ENCODE measurements at places on chromosomes 13 and 19. TPM values are rescaled to one million over a fixed set of nuclear protein-coding genes. Genes with fewer than 3 reads are reported as not detected.

DNA sequence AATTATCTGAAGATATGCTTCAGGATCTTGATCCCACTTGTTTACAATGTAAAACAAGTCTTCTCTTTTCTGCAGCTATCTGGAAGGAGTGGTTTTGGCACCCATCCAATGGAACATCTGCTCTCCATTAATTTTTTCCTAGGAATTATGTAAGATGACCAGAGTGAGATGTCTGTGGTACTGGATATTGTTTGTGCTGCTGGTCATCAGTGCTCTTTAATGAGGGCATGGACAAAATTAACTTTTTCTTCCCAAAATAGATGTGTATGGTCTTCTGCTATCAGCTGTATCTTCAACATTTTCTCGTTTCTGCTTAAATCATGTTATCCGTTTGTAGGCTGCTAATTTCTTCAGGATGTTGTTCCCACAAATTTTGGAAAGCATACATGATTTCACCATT, 415.4 kb upstream of the KLHL1 start:
- no peak for DNase-seq

DNA sequence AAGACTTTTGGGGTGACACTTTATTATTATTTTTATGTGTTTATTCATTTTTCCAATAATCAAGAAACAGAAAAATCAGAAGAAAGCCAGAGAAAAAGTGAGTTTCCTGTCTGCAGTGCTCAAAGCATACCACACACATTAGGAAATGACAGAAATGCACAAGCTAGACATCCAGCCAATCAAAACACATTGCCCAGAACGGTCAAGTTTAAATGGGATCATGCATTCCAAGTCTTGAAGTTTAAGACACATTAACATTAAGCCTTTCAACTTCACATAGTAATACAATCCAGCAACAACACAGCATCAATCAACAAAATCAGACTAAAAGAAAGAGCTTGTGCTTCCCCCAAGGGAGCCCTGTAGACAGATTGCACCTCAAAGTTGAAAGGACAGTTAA, 28.7 kb upstream of the MEDAG start:
- DNase-seq, result no peak

Gene ALKBH7
- 47.4 TPM for total RNA-seq

Gene ZNF737
- total RNA-seq, result 4.9 TPM

GRCh38 chr13:98103531-98103930, 39.4 kb upstream of the FARP1 start:
- no peak for DNase-seq

Gene FAM216B
- 1.0 TPM for total RNA-seq

Gene NMRK2
- not detected for total RNA-seq

DNA sequence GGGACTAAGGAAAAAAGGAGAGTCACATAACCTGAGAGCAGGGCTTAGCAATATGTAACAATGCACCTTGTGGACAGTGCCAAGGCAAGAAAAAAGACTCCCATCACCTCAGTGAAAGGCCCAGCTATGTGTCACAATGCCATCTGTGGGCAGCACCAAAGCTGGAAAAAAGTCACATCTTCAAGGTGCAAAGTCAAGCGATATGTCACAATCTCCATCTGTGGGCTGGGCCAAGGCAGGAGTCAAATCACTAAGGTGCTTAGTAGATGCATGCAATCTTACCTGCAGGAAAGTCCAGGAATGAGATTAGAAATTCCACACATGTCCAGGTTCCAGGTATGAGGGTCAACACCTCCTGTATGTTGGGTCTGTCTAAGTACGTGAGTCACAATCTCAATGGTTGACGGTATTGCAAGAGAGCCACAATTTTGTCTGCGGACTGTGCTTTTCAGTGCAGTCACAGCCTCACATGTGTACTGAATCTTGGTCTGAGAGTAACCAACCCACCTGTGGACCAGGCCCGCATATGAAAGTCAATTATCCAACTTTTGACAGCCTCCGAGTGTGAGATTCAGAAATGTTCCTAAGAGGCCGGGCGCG, 14.8 kb upstream of the ZNF43 start:
- no peak for DNase-seq

Gene CEACAM3
- 20.3 TPM for total RNA-seq

Gene IL17D
- 3.5 TPM for total RNA-seq

Gene GYS1
- total RNA-seq, result 37.7 TPM

Gene CYP4F2
- total RNA-seq, result not detected

DNA sequence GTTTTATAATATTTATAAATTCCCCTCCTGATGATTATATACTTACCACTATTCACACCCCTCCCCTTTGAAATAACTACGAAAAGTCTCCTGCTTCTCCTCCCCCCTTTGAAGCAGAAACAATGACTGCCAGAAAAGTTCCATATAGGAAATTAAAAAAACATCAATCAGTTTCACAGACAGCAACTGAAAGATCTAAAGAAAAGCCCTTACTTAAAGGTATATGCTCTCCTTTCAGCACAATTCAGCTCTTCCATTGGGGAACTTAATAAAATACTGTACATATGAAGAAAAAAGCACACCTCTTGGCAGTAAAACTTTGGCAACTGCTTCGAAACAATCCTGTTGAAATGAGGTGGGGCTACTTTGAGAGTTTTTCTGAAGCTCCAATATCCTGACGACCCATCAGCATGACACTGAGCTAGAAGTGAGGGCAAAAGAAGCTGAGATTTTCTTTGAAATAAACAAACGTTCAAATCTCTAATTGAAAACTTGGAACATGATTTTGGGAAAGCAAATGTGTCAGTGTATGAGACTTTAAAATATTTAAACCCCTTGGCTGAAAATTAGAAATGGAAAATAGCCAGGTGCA, 147.6 kb upstream of the RXFP2 start:
- no peak for DNase-seq

DNA sequence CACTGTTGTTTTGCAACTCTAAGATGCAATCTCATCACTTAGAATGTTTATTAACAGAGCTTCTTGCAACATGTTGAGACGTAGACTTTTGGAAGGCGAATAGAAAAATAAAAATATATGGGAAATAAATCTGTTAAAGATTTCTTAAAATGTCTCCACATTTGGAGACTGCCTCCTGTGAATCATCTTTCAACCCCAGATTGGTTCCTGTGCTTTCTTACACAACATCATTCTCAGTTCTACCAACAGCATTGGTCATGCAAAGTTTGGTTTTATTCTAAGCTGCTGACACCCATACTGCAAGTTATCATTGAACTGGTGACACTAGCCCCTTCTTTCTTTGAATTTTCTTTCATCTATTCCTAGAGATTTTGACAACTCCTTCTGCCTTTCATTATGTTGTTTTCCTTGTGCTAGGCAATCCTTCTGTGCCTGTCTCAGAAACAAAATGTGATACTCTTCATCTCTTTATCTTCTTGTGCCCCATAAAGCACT, 1.6 kb upstream of the IGFL3 start:
- no peak for DNase-seq

Gene FXYD1
- 25.6 TPM for total RNA-seq

GRCh38 chr19:41753936-41754529, 1.3 kb upstream of the CEACAM6 start:
- DNase-seq, result peak; percentile 35

- DNase-seq, result no peak
Measured at GRCh38 chr13:108278466-108278865, 8.9 kb downstream of the TNFSF13B start.

DNA sequence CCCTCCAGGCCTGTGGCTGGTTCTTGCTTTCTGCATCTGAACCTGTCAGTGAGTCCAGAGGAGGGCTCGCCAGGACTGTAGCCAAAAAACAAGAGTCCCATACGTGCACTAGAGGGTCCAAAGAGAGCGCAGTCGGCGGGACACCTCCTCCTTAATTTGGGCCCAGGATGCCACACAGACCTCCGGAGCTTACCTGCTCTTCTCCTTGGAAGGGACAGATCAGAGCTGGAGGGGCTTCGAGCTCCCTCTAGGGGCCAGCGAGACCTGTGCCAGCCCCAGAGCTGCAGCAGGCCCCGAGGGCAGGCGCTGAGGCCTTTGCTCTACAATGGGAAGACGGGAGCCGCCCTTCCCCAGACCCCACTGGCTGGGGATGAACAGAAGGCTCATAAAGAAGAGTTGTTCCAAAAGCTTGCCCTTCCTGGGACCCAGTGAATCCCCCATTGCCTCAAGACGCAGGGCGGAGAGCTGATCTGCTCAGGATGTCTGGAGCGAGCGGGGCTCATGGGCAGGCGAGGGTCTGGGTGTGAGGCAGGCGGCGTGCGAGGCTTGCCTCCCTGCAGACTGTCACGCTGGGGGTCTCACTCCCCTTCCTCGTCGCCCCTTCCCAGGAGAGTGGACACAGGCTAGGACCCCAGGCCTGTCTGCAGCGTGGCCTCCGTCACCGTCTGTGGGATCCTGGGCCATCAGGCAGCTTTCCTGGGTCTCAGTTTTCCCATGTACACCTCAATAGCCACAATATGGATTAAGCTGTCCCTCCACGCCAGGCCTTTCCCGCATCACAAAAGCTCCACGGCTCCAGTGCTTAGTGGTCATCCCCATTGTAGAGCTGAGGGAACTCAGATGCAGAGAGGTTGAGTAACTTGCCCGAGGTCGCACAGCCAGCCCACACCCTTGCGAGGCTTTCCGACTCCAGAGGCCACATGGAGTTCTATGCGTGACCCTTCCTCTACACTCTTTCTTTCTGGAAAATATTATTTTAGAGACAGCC, 46.9 kb upstream of the VSTM2B start:
- DNase-seq, result no peak

Gene BEST2
- not detected for total RNA-seq

DNA sequence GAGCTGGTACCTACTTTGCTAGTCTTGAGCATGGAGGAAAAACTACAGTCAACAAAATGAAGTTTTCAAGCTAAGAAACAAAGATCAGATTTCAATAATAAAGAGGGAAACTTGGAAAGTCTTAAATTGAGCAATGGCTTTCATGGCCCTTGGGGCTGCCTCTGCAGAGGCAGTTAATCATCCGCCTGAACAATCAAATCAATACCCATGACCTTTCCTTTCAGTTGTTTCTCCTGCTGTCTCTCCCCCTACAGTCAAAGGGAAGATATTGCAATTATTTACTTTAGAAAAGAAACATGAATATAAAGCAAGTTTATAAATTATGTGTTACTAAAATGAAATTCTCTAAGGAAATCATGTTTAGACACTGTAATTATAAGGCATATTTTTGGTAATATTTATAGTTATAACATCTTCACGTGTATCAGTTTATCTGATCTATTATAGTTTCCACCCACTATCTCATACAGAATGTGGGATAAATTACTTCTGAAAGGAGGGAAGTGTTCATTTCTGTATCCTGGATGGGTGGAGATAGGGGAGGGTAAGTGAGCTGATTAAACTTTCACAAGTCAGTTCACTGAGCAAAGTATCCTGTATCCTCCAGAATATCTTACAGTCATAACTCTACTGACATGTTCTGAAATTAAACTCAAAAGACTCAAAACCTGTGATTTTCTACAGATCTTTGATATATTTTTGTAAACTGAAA, 72.4 kb upstream of the TSC22D1 start:
- DNase-seq, result no peak

DNA sequence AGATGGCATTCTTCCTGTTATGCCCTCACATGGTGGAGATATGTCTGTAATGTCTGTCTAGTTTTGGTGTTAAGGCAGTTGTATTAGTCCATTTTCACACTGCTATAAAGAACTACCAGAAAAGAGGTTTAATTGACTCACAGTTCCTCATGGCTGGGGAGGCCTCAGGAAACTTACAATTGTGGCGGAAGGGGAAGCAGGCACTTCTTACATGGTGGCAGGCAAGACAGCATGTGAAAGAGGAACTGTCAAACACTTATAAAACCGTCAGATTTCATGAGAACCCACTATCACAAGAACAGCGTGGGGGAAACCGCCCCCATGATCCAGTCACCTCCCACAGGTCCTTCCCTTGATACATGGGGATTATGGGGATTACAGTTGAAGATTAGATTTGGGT, 3.2 kb downstream of the ZNF441 start:
- no peak for DNase-seq

DNA sequence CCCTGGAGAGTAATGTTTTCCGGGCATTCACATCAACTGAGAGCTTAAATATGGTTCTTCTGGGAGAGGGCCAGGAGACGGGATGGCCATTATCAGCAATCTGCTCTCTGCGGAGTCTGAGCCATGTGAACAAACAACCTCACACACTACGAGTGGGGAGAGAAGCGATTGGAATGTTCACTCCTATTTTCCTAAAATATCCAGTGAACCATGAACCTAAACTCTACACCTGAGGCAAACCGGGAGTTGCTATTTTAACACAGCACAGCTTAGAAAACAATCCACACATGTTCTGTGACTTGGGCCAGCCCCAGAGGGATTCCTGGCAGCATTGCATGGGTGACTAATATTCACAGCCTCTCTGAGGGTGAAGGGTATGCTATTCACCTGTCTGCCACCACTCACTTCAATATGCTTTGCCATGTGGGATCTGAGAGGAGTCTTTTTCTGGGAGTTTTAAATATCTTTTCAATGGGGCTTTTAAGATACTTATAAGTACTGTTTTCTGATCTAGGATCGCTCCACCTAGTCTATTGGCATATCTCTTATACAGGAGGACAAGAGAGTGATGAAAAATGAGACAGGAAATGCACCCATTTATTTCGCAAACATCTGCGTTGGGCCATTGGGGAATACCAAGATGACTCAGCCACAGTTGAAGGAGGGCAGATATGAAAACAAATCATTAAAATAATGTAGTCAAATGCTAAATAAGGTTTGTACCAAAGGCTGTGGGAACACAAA, 72.6 kb upstream of the SERP2 start:
- DNase-seq, result no peak

DNA sequence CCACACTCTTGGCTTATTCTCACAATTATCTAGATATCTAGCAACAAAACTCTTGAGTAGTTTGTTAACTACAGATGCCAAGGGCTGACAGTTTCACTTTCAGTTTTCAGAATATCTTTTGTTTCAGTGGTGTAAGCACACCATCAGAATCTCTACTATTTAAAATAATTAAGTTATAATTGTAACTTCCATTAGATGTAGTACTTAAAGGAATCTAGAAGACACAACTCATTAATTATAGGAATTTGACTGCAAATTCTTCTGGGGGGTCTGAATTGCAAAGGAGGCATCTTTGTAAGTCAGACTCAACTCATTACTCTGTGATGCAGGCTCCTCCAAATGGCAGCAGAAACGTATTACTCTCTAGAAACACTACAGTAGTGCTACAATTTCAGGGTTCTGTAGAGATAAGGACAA, 44.9 kb upstream of the USPL1 start:
- DNase-seq, result no peak

DNA sequence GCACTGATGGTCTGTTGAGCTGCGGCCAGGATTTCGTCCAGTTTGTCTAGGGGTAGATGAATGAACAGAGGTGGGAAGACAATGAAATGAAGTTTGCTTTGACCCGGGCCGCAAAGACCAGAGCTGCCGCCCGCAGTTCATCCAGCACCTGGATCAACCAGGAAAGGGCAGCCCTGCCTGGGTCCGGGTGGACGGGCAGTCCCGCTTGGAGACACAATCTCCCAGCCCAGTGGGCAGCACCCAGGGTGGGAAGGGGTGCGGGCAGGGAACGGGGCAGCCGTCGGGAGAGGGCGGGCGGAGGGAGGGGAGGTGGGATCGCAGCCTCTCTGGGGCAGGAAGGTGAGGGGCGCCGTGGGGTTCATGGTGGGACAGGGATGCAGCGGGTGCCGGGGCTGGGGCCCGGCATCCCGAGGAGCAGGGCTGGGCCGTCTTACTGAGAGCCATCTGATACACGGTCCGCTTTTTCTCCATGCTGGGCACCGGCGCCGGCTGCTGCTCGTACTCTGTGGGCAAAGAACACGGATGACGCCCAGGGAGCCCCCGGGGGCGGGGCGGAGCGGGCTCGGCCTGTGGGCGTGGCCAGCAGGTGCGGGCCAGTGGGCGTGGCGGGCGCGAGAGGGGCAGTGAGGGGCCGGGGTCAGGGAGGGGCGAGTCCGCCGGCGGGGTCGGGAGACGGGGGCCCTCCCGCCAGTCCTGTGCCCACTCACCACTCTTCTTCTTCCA, 33.1 kb downstream of the SHANK1 start:
- DNase-seq, result no peak
